Activated CD4-positive, alpha-beta T cell treated with anti-CD3 and anti-CD28 coated beads, Interleukin-10, Interleukin-2, amounts not matched to agents 100 ng/mL and 50 ng/mL, durations not matched to agents 16 hours and 8 hours (primary cell): ENCODE measurements at places on chromosomes 11 and 22.

DNA sequence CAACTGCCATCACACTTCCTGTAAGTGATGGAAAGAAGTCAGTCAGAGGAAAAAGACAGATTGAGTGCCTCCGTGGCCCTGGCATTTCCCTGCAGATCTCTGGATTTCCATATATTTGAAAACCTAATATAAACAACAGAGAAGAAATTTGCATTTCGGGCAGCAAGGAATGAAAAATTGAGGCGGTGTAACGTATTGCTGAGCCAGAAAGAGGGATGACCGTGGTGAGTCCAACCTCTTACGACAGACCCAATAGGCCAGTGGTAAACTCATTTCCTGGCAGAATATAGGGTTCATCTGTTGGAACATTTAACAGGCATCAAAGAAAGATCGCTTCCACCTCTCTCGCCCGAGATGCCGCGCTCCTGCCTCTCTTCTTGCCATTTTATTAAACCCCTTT, 336.5 kb downstream of the MIAT start:
- no peak for DNase-seq

DNA sequence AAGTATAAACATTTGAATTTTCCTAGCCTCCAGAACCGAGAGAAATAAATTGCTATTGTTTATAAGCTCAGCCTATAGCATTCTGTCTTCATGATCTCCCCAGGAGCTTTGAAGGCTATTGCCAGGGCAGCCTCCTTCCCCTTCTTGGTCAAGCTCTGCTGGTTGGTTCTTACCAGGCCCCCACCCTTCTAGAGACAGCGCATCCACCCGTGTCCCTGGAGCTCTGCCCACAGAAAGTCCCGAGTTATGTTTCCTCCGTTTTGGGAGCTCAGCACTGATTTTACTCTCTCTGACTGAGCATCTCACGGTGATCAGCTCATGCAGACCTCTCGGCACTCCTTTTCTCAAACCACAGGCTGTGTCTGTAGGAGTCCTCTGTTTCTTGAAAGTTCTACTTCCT, 123.8 kb upstream of the SORL1-AS1 start:
- DNase-seq: no peak

- DNase-seq: no peak
Measured at GRCh38 chr11:111603611-111604130, 1.4 kb downstream of the SIK2 start.

GRCh38 chr11:78742430-78742829, 167.8 kb upstream of the NARS2 start:
- no peak for DNase-seq

- DNase-seq: no peak
Measured at GRCh38 chr11:60155931-60156330, 27.0 kb downstream of the MS4A6A start.

DNA sequence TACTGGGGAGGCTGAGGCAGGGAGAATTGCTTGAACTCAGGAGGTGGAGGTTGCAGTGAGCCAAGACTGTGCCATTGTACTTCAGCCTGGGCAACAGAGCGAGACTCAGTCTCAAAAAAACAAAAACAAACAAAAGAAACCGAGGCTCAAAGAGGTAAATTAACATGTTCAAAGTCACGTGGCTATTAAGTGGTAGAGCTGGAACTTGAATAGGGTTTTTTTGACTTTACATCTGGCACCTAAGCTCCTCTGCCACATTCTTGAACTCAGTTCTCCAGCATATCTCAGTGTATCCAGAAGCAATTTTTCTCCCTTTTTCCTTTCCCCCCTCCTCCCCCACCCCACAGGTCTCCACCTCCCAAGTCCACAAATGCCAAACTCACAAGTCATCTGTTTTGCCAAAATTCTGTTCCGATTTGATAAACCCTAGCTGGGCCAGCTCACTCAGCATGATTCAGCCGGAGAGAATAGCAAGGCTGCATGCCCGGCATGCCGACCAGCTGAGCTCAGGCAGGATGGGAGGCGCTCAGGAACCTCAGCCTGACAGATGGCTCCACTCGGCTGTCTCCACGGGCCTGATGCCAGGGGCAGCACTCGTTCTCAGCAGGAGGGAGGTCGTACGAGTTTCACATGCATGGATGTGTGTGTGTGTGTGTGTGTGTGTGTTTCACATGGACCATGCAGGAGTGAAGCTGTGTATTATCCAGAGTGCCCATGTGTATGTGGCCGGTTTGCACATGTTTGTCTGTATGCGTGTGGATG, 63.2 kb upstream of the RRAS2 start:
- no peak for DNase-seq
